ENCODE measurements at places on chromosomes 3 and 15.

GRCh38 chr3:85110393-85110792 lies 151.6 kb downstream of the CADM2 start:
- DNase-seq: no peak

DNA sequence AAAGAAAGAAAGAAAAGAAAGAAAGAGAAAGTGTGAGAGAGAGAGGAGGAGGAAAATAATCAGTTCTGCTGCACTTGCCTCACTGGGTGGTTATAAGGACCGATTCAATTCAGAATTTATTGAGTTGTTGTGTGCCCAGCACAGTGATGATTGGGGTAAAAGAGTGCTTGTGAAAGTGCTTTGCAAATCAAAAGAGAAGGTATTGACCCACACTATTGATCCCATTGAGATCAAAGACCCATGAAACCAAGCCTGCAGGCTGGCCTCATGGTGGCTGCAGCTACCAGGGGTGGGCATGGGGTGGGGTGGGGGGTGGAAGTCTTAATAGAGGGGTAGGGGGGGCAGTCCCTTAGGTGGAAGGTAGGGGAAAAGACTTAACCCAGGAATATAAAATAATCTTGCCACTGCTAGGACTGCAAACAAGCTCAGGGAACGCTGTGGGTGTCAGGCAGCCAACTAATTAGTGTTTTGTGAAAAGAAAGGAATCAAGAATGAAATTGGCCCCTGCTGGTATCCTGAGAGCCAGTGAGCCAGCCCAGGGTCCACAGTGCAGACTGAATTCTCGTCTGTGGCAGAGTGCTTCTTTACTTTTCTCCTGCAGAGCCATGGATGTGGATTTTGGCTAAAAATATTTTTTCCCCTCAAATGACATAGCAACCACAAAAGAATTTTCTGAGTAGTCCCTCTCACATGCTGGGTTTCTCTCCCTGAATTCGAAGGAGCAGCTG lies 34.2 kb downstream of the CLEC3B start:
- no peak for DNase-seq

- no peak for DNase-seq
Observed at GRCh38 chr3:120569222-120570057, 26.7 kb upstream of the NDUFB4 start.

- peak; percentile 73 for DNase-seq
Observed at GRCh38 chr3:9951962-9952805, at the start of gene PRRT3. TSS of gene PRRT3 (minus strand) at chr3:9952408. CDS start at chr3:9950115, 2,293 bp downstream.

DNA sequence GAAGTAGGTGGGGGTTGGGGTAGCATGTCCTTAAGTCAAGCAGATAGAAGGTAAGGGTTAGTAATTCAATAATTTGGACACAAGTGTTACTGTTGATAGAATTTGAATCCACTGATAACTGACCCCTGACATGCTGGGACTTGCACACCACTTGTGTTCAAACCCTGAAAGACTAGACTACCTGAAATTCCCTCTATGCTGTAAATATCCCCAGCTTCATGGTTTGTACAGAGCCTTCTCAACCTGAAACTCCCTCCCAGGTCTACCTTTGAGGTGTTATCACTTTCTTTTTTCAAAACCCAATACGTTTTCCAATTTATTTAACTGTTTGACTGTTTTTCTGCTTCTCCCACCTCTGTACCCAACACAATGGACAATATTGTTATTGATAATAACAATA lies 459.6 kb downstream of the NLGN1 start:
- DNase-seq: no peak

- DNase-seq: no peak
Observed at GRCh38 chr15:49075881-49076280, 29.6 kb upstream of the SECISBP2L start.

- DNase-seq: no peak
Observed at GRCh38 chr3:171307046-171307585, 153.1 kb downstream of the TNIK start.

GRCh38 chr15:62584301-62585235 lies 419.5 kb upstream of the C2CD4B start:
- no peak for DNase-seq

DNA sequence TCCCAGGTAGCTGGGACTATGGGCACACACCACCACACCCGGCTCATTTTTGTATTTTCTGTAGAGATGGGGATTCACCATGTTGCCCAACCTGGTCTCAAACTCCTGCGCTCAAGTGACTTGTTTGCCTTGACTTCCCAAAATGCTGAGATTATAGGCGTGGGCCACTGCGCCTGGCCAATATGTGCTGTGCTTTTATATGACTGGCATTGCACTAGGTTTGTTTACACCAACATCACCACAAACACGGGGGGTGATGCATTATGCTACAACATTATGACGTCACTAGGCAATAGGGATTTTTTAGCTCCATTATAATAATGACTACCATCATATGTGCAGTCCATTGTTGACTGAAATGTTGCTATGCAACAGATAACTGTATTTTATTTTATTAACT lies 6.9 kb downstream of the APH1B start:
- no peak for DNase-seq

DNA sequence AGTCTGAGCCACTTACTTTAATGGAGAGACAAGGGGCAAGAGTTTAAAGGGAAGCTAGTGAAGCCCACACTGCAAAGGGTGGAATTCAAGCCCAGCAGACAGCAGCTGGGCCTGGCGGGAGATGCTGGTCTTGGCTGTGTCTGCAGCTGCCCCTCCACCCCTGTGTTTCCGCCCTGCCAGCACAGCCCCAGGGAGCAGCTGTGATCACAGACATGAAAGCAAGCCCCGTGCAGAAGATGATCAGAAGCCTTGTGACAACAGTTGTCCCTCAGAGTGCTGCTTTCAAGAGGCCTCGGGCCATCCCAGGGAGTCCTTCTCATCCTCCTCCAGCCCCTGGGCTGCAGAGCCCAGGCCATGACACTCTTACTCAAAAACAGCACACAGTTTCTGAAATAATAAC lies 24.1 kb upstream of the SLC6A1 start:
- no peak for DNase-seq

DNA sequence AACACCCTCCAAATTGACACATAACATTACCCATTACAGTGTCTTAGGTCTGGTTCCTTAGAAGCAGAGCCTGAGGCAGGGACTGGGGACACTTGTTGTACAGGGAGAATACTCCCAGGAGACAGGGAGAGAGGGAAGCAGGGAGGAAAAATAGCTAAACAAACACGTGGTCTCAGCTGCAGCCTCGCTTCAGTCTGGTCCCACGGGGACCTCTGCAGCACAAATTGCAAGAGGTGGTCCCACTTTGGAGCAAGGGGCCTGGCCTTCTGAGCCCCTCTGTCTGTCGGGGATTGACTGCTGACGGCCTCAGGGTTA lies 25.0 kb upstream of the PLA2G4D start:
- no peak for DNase-seq

DNA sequence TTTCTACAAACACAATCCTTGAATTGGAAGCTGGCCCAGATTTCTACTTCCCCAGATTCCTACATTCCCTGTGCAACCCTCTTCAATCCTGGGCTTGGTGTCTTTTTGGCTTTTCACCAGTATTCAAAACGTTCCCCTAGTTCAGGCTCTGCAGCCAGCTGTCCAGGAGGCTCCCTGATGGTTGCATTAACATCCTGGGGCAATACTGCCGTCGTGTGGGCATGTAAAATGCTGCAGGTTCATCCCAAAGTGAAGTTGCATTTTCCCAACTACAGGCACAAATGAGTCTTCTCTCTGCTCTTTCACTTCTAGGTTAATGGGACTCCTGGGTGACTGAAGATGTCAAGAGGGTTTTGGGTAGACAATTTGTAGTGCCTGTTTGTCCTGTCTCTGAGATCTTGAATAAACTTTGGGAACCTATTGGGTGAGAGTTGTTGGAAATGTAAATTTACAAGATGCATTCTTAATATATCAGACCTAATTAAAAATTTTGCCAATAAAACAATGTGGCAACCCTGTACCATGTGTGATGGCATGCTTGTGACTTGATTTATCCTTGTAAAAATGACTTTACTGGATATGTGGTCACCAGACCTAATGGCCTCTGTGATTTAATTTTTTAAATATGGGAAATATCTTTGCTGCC lies 28.6 kb downstream of the SOX14 start:
- peak; percentile 7 for DNase-seq

DNA sequence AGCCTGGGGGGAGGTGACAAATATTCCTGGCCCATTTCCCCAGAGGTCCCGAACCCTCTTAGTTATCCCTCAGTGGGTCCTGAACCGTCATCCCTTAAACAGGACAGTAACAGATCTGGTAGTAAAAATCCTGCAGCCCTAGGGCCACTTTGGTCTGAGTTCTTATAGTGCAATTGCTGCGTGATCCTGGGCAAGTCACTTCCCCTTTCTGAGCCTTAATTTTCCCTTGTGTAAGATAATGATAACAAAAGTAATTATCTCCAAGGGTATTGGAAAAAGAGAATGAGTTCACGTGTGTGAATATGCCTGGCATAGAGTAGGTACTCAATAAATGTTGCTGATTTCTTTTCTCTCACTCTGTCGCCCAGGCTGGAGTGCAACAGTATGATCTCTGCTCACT lies 2.9 kb upstream of the JAGN1 start:
- no peak for DNase-seq

- DNase-seq: no peak
Observed at GRCh38 chr3:190320594-190321362, 1.5 kb downstream of the CLDN1 start.

GRCh38 chr3:41220906-41221677 lies 21.8 kb downstream of the CTNNB1 start:
- no peak for DNase-seq

GRCh38 chr15:25687689-25688088 lies 175.4 kb downstream of the ATP10A start:
- no peak for DNase-seq

GRCh38 chr3:2268779-2269178 lies 170.1 kb downstream of the CNTN4 start:
- DNase-seq: no peak

DNA sequence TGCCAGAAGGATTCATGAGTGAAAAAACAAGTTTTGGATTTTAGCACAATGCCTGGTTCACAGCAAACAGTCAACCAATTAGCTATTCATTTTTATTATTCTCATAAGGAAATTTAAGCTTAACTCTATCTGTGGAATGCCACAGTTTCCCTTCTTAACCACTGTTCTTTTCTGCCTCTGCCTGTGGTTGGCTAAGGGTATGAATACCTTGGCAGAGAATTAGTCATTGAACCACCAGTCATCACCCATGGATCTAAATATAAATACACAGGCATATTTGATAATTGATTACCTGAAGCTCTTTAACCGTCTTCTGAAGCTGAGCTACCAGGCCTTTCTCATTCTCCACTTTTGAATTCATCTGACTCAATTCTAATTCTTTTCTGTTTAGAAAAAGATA lies 79.9 kb downstream of the MYH15 start:
- DNase-seq: no peak

- DNase-seq: no peak
Observed at GRCh38 chr3:55185380-55185779, 257.5 kb upstream of the LRTM1 start.

DNA sequence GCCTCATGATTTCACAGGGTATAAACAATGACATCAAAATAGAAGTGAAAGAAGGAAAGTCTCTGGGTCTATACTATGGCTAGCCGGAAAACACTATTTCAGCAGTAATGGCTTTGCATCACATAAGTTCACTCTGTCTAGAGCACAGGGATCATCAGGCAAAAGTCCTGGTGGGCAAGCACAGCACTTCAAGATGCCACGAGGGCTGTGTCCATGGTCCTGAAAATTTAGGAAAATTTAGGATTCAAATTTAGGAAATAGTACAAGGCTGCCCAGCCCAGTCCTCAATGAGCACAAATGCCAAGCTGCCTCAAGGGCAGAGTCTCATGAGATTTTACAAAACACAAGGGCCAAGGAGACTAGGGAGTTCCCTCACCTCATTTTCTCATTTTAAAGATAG lies 54.1 kb downstream of the RORA start:
- DNase-seq: no peak

GRCh38 chr3:156723182-156723619 lies 48.8 kb downstream of the TIPARP start:
- no peak for DNase-seq

GRCh38 chr3:42517117-42517516 lies 14.7 kb downstream of the VIPR1 start:
- DNase-seq: no peak

DNA sequence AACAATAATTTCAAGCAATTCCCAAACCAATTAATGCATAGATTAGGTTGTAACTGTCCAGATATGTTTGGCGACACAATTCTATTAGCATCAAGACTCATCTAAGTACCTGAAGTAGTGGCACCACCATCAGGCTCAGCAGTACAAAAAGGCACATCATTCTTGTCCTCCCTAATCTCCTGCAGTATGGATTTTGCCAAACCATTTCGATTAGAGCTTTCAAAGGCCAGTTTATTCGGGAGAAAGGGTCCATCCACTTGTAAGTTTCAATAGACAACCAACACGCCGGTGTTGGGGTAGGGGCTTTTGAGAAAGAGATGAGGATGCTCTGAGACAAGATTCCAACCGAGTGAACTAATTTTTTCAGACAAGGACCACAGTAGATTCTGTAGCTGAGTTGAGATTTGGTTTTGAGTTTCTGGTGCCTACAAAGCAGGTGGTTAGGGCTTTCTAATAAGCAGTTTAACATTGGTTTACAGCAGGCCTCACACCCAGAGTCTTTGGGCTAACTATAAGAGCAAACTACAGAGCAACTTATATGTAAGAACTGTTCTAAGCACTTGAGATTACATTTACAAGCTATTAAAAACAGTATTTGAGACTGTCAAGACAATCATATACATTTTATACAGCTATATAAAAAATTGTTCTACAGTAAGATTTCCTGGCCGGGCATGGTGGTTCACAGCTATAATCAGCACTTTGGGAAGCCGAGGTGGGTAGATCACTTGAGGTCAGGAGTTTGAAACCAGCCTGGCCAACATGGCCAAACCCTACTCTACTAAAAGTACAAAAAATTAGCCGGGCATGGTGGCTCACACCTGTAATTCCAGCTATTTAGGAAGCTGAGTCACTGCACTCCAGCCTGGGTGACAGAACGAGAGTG lies 4.5 kb downstream of the RPL22L1 start:
- no peak for DNase-seq

- DNase-seq: no peak
Observed at GRCh38 chr3:128970740-128971047, 23.2 kb downstream of the CFAP92 start.

- no peak for DNase-seq
Observed at GRCh38 chr3:104951426-104951825, 415.3 kb upstream of the ALCAM start.

GRCh38 chr3:129549006-129549800 lies 6.2 kb downstream of the H1-8 start:
- DNase-seq: no peak

- no peak for DNase-seq
Observed at GRCh38 chr3:126666658-126667528, 12.0 kb upstream of the TXNRD3 start.

GRCh38 chr3:196360586-196360985 lies 22.4 kb upstream of the TM4SF19 start:
- DNase-seq: no peak

DNA sequence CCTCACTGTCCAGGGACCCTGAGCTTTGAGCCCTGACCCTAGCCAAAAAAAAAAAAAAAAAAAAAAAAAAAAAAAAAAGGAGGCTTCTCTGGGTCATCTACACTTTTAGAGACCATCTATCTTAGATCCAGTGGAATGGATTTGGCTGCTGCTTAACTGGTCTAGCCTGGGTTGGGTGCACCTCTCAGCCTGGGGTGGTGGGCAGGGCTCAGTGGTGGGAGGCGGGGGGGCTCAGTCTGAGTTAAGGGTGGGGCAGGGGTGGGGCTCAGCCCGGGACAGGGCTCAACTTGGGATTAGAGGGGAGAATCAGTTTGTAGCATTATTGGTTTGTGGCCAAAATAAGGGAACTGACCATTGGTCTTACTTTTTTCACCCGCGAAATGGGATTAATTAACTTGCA lies 139.2 kb downstream of the TPRA1 start:
- no peak for DNase-seq
